ENCODE measurements at places on chromosomes 5 and 9. TPM values are rescaled to one million over a fixed set of nuclear protein-coding genes. Genes with fewer than 3 reads are reported as not detected.

Gene PRR7
- total RNA-seq, result 4.1 TPM

Gene IL3
- total RNA-seq, result not detected

GRCh38 chr9:36088020-36088419 is 48.5 kb upstream of the GLIPR2 start:
- H3K36me3 ChIP-seq, result no peaks in the 10 kb centered on the region
- no peaks in the 10 kb centered on the region for H3K27me3 ChIP-seq
- H3K4me1 ChIP-seq, result peaks cover 12% of the 10 kb centered on the region
- no peak overlapping the region for H3K4me3 ChIP-seq

DNA sequence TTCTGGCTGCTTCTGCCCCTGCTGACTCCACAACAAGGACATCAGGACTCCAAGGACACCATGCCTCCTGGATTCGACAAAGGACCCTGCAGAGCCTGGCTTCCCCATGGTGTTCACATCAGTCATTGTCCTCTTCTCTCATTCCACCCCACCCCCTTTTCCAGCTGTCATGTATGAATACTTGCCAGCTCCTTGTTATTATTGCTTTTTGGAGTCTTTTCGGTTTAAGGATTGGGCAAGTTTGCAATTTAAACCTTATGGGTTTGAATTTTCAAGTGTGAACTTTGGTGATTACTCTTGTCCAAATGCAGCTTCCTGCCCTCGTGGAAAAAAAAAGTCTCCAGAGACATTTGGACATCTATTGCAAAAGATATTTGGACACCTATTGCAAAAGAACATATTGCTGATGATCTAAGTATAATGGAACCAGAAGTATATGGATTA is 14.2 kb upstream of the LVRN start:
- no peak for DNase-seq
- H3K27me3 ChIP-seq, result no peaks in the 10 kb centered on the region
- H3K36me3 ChIP-seq, result no peaks in the 10 kb centered on the region
- no peaks in the 10 kb centered on the region for H3K4me1 ChIP-seq

DNA sequence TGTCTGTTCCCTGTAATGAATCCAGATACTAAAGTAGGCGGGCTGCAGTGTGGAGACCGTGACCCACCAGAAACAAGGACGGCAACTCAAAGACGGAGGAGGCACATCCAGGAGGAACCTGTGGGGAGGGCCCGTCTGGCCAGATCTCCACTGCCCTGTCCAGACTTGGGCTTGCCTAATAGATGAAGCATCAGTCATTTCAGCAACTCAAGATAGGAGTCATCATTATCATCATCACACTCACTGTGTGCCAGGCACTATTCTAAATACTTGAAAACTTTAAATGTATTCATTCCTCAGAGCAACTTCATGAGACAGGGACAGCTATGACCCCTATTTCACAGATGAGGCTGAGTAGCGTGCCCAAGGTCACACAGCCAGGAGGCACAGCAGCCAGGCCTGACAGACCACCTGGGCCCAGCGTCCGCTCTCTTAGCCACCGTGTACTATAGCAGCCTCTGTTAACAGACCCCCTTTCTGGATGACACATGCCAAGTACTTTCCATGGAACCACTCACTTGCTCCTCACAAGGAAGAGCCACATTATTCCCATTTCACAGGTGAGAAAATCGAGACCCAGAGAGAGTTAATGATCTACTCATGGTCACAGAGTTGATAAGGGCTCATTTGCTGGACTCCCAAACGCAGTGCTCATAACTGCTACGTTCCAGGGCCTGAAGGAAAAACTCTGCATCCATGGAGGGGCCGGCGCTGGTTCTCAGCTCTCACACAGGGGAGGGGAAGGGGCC is 4.9 kb upstream of the IL4 start:
- H3K27ac ChIP-seq, result no peak overlapping the region
- H3K4me3 ChIP-seq, result no peak overlapping the region
- no peaks in the 10 kb centered on the region for H3K27me3 ChIP-seq
- no peaks in the 10 kb centered on the region for H3K36me3 ChIP-seq
- H3K4me1 ChIP-seq, result peaks cover 1% of the 10 kb centered on the region

Data from thoracic aorta (tissue), 2 donors.